Activated naive CD4-positive, alpha-beta T cell treated with anti-CD3 and anti-CD28 coated beads, Interleukin-2, amount 50 U/mL, for 72 hours (primary cell): ENCODE measurements at places on chromosomes 1 and 21.
A peak's percentile ranks its signal among the peaks of the same experiment; 100 is the strongest.

GRCh38 chr1:227959325-227959860 lies 11.7 kb upstream of the WNT9A start:
- peak; percentile 30 for DNase-seq

DNA sequence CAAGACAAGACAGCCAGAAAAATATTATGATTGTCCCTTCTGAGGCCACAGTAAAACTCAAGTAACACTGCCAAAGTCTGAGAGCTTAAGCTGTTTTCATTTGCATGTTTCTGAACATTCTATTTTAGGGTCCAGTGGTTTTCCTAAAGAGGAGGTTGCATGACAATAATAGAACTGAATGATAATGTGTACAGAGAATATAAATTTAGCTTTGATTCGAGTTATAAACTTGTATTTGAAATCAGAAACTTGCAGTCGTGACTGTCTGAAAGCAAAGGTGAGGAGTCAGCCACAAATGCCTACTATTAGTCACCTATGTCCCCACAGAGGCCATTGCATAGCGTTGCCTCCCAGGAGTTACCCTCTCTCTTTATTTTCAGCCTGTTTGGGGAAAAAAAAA lies 363.1 kb upstream of the ADGRL2 start:
- no peak for DNase-seq

- DNase-seq, result no peak
Observed at GRCh38 chr1:119653839-119654170, 5.7 kb upstream of the ZNF697 start.

DNA sequence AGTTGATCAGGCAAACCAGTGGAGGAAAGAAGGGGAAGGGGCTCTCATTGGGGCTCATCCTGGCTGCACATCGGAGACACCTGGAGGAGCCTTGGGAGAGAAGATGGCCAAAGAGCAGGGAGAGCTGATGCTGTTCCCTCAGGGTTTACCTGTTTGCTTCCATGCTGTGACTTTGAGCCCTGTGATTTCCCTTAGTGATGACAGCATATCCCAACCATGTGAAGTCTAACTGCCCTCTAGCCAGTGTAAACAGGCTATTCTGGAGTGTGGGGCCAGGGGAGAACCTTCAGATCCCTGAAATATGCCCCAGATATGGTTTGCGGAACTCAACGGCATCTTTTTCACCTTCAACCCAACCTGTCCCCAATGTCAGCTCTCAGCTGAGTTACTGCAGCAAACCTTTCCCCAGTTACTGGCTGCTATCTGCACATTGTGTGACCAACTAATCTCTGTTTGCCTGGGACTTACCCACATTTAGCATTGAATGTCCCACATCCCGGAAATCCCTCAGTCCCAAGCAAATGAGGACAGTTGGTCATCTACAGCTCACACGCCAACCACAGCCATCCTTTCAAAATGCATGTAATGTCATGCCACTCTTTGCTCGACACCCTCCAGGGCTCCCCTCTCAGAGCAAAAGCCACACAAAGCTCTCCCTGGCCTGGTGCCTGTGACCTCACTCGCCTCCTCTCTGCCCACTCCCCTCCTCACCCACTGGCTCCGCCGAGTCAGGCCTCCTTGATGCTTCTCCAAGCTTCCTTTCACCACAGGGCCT lies 242.3 kb downstream of the KCNJ6 start:
- no peak for DNase-seq

- DNase-seq, result no peak
Observed at GRCh38 chr1:76291737-76292136, 217.2 kb downstream of the ST6GALNAC3 start.

- no peak for DNase-seq
Observed at GRCh38 chr1:166136222-166136621, 30.6 kb downstream of the FAM78B start.

DNA sequence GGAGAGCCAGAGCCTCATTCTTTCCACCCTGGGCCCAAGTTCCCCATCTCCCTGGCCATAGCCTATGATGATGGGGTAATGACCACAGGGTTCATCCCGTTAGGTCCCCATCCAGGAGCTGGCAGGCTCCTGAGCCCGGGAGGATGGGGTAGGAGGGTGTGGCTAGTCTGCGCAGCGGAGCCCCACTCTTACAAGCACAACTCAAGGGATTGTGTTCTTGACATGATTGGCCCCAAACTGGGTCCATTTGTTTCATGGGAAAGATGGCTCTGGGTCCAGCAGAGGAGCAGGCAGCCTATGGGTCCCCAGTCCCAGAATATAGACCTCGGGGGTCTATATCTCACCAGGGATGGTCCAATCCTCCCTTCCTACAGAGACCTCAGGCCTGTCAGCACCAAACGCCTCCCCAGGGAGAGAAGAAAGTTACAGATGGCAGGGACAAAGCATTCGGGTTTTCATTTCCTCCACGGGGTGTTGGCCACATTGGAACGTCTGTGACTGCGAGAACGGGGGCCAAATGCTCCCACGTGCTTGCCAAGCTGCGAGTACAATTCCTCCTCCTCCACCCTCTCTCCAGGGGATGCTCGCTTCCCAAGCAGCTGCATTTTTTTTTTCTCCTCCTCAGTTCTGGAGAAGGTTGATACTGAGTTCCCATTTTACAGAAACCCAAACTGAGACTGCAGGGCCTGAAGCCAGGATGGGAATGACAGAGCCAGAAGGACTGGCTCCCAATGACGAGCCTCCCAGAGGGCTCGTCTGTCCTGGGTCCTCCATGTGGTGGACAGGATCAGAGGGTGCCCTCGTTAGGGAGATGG lies 71.0 kb downstream of the DHRS3 start:
- DNase-seq, result peak; percentile 11

- no peak for DNase-seq
Observed at GRCh38 chr1:25610822-25611630, 5.6 kb upstream of the MAN1C1 start.

- DNase-seq, result no peak
Observed at GRCh38 chr1:10402729-10403274, 3.9 kb downstream of the PGD start.
